ENCODE measurements at places on chromosomes 1 and 21.

DNA sequence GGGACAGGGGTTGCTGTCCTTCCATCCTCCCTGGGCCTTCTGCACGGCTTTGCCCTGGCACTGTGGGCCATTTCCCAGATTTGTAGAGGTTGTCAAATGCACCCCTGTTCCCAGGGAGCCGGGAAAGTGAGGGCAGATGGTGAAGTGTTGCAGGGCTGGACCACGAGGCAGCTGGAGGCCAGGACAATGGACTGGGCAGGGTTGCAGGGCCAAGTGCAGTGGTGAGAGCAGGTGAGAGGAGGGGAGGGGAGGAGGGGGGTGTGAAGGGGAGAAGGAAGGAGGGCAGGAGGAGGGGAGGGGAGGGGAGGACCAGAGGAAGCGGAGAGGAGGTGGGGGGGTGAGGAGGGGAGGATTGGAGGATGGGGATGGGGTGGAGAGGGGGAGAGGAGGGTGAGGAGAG lies 443.9 kb downstream of the CAMTA1 start:
- DNase-seq, result no peak

GRCh38 chr21:39173716-39174680 lies 9.3 kb downstream of the PSMG1 start:
- no peak for DNase-seq

DNA sequence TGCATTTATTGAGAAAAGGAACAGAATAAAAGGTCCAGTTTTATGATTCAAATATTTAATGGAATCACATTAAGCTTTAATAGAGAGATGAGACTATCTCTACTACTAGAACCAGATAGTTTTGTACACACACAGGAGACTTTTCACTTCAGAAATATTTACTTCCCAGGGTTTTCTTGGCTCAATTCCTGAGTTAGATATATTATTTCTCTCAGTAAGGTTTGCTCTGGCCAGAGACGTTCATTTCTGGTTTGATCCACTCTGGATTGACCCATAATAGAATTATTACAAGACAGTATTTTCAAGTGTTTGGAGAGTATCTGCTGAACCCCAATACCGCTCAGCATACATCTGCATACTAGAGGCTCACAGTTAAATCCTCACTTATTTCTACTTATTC lies 1.3 kb upstream of the RCOR3 start:
- no peak for DNase-seq

GRCh38 chr1:39981945-39982344 lies 27.0 kb downstream of the MFSD2A start:
- DNase-seq, result peak; percentile 65

GRCh38 chr1:96843601-96844000 lies 122.0 kb downstream of the PTBP2 start:
- no peak for DNase-seq

DNA sequence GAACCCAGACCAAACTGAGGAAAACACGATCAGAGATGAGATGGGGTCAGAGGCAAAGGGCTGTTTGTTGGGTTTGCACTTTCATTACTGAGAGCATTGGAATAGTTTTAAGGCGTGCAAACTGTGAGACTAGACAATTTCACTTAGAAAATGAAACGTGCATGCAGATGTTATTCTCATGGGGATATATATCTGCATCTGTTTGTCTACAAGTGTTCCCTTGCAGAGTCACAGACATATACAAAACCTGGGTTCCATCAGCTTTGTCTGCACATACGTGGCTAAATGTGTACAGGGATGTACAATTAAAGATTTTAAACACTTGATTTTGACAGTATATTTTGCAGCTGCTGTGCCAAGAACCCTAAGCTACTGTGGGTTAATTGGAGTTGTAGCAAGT lies 355.4 kb downstream of the KIF26B start:
- DNase-seq, result no peak

- DNase-seq, result peak; percentile 24
Observed at GRCh38 chr1:74193908-74194307, 4.1 kb downstream of the LRRIQ3 start.

DNA sequence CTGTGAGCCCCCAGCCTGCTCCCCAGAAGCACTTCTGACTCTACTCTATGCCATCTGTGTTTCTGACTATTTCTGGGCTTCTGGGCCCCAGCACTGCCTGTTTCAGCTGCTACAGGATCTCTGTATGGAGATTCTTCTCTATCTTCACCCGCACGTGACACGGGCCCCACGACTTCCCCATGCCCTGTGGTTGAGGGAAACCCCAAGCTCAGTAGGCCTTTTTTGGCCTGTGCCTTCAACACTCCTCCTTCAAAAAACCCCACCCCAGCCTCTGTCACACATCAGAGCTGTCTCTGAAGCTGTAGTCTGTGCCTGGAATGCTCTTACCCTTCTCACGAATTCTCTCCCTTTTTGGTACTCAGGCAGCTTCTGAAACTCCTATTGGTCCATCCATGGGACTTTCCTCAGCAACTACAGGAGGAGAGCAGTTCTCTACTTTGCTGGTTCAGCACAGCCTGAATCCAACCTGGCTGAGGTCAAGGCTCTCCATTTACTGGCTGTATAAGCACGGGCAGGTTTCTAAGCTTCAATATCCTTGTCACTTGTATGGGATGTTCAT lies 2.0 kb upstream of the NID1 start:
- DNase-seq, result no peak

- no peak for DNase-seq
Observed at GRCh38 chr1:53697721-53698383, 41.1 kb downstream of the GLIS1 start.

DNA sequence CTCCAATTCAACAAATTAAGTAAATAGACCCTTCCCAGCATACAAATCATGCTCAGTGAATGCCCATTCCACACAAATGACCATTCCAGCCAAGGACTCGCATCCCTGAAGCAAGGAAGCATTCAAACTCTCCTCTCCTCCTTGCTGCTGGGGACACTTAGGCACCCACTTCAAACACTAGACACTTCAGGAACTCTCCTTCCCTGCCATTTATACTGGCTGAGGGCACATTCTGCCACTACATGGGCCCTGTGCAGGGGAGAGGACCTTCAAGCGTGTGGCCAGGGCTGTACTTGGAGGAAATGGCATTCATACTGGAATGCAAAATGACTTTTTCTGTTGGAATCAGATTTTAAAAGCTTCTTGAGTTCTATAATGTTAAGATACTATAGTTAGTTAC lies 22.3 kb downstream of the GJA5 start:
- DNase-seq, result no peak

DNA sequence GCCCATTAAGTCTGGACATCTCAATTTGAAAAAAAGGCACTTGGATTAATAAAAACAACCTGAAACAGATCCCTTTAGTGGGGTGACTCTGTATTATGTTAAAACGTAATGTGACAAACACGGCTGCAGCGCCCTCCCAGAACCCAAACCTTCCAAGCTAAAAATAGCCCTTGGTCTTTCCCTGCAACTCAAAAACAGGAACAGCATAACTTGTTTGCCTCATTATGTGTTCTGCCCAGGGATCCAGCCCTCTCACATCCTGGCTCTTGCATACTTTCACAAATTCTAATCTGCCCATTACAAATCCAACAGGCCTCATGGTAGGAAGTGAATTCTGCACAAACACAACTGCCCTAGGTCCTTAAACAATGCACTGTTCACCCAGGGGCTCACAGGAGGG lies 94.7 kb upstream of the GADD45A start:
- DNase-seq, result no peak

- no peak for DNase-seq
Observed at GRCh38 chr1:160607672-160608032, 28.4 kb upstream of the CD84 start.

GRCh38 chr1:233790662-233791371 lies 113.7 kb upstream of the SLC35F3 start:
- DNase-seq, result no peak

DNA sequence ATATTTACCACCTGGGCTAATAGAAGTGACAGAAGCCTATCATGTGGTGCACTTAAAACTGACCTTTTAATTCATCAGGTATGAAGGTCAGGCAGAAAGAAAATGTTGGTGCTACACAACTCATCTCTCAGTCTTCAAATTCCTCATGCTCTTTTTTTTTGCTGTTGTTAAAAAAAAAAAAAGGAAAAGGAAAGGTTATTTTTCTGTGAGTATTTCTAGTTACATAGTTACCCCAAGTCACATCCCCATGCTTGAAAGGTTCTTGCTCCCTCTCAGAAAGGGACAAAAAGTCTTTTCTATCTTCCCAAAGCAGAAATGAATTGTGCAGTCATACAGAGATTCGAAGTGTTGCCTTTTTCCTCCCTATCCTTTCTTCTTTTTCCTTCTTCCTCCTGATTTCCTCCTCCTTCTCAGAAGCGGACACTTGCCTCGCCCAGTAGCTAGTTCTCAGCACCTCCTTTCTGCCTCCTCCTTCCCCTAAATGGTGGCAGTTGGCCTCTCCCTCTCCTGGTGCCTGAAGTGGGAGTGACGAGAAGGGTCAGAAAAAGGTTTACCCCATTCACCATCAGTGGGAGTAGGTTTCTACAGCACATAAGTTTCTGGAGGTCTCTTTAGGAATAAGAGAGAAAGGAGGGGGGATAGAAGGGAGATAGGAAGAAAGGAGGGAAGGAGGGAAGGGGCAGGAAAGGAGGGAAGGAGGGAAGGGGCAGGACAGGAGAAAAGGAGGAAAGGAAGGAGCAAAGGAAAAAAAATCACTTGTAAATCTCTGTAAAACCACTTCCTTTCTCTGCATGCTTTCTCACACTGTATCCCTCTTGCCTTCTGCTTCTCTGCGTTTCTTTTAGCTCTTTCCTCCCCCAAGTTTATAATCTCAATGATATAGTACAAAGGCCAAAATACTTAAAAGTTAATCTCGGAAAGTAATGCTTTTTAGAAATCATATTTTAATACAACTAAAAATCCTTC lies 20.4 kb upstream of the C1orf105 start:
- no peak for DNase-seq
